ENCODE measurements at places on chromosomes 12 and 14.

DNA sequence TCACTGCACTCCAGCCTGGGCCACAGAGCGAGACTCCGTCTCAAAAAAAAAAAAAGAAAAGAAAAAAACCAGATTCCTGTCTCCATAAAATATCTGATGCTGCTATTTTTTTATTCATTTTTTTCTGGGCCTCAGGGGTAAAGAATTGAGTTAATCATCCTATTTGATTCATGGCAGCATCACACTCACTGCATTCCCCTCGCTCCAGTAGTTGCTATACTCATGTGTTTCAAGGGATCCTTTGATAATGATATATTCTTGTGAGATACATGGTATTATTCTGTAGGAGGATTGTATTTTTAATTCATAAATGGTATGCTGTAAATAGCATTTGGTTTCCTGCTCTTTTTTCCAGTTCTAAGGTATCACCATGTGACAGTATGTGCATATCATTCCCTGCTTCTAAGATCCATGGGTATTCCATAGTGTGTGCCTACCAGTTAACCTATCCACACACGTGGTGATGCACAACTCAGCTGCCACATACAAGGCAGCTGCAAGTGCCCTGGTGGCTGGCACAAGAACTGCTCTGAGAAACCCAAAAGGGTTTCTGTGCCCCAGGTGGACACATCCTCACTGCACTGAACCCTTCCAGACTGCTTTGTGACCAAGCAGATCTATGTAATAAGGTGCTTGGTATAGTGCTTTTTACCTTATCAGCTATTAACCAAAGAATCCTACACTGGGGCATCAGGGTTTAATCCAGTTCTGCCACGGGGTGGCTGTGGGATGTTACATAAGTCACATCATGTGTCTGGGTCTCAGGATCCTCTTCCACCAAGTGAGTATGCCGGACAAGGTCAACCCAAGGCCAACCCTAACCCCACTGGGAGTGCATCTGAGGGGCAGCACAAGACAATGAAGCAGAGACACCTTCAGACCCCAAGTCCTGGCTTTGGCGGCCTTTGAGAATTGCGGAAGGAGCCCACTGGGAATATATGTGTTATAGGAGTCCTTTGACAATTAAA is 74.6 kb downstream of the ZFP36L1 start:
- no peak for DNase-seq

GRCh38 chr12:116933512-116934246 is 22.9 kb downstream of the FBXW8 start:
- DNase-seq, result no peak

DNA sequence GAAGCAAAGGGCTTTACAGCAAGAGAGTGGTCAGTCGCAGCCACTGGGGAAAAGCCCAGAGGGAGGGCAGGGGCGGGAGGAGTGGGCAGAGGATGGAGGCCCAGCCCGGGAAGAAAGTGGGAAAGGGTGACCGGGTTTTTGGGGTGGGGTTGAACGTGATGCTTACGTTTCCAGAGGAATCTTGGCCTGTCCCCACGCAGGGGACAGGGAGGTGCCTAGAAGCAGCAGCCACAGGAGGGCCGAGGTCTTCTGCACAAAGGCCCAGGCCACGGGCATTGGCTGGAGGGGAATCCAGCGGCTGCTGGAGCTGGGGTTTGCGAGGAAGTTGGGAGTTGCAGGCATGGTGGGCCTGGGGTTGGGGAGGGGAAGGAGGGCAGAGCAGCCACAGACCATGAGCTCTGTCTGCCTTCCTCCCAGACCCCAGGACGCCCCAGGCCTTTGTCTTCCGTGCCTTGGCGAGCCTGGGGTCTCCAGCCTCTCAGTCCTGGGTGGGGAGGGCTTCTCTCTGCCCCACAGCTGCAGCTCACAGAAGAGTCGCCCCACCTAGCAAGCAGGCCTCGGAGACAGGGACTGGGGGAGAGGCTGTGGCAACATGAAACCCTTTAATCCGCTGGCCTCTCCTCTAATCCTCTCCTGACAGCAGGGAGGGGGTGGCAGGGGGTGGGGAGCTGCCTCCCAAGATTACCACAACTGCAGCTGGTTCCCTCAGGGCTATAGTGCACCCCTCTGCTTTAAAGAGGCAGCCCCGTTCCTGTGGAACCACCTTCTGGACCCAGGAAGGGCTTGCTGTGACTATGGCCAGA is at the start of gene CACNA2D4:
Gene CACNA2D4, minus strand, starts transcription at position 572 of the 803 bp plus-strand sequence. Its CDS starts 179 bp downstream, at position 393.
- no peak for DNase-seq

DNA sequence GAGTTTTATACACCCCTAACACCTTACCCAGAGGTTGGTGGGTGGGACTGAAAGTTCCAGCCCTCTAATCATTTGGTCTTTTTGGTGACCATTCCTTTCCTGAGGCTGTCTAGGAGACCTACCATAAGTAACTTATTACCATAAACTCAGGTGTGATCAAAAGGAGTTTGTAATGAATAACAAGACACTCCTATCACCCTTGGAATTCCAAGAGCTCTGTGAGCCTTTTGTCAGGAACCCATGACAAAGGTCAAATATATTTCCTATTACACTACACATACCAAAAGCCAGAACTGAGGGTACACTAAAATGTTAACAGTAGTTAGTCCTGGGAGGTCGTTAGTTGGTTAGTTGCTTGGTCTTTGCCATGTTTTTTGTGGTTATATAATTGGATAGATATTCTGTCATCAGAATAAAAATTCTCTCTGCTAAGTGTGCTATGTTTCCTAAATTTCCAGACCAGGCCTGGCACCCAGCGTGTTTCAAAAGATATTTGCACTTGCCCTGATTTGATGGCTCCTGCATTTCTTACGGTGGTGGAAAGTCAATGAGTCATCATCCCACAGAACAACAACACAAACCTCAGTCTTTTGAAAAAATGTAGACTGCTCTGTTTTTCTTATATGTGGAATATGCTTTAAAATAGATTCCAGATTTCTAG is 27.0 kb upstream of the AKAP5 start:
- peak; percentile 32 for DNase-seq

GRCh38 chr12:47082796-47083621 is 3.2 kb upstream of the AMIGO2 start:
- DNase-seq, result no peak

All from CD4-positive, alpha-beta T cell treated with Interleukin-2 at 100 ng/mL for 4 hours (primary cell).